ENCODE measurements at places on chromosomes 12 and 14.

DNA sequence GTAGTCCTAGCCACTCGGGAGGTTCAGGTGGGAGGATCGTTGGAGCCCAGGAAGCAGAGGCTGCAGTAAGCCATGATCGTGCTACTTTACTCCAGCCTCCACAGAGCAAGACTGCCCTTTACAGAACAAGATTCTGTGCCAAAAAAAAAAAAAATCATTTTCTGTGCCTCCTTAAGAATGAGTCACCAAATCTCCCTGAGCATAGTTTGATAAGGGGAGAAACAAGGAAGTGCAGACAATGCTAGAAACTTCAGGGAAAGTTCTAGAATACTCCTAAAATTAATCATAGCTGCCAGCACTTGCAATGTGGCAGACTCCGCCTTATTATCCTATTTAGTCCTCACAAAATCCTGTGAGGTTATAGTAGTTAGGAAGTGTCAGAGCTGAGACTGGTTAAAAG, 74.5 kb downstream of the KCNK10 start:
- no peak for DNase-seq

DNA sequence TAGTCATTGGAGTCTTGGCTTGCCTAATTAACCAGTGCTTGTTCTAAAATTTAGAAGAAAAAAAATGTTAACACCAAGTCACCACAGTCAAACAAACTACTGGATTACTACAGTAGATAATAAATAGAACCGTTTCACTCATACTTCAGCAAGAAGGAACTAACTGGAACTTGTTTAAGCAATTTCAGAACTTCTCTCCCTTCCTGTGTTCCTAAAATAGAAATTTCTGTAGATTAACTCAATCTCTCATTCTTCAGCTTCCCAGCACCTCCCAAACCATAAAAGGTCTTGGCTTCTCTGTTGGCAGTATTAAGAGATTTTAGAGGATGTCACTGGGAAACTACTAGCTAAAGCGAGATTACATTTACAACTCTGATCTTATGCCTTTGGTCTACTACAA, 18.6 kb downstream of the GNS start:
- no peak for DNase-seq

DNA sequence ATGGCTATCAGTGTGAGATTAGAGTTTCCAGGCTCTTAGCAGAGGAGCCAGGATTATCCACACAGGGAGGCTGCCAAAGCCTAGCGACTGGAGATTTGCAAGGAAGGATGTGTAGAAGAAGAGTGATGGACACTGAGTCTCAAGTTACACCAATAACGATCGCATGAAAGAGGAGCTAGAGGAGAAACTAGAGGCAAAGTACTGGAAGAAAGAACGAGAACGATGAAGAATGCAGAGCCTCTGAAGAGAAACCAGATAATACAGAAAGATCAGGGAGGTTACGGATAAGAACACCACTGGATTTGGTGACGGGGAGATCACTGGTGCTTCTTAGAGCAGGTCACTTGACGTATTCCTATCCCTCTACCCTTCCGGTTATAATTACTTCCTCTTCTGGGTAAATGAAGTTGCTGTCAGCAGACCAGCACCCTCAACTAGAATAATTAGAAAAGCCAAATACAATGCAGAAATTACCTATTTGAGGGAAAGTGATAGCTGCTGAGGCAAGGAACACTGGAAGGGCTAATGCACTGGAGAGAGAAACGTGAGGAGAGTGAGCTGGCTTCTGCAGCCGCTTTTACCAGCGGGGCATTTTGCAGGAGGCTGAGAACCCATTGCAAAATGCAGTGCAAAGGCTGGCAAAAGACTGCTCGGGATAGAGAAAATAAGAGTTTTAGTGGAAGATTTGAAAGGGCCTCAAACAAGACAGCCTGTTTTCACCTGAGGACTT, 93.1 kb upstream of the HIF1A start:
- DNase-seq, result no peak

DNA sequence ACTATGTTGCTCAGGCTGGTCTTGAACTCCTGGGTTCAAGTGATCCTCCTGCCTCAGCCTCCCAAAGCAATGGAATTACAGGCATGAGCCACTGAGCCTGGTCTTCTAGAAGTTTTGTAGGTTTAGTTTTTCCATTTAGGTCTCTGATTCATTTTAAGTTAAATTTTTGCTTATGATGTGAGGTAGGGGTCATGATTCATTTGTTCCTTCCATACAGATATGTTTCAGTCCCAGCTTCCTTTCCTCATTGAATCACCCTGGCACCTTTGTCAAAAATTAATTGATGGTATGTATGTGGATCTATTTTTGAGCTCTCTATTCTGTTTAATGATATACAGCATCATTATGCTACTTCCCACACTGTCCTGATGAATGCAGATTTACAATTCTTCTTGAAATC, 25.6 kb upstream of the CABP1 start:
- no peak for DNase-seq

DNA sequence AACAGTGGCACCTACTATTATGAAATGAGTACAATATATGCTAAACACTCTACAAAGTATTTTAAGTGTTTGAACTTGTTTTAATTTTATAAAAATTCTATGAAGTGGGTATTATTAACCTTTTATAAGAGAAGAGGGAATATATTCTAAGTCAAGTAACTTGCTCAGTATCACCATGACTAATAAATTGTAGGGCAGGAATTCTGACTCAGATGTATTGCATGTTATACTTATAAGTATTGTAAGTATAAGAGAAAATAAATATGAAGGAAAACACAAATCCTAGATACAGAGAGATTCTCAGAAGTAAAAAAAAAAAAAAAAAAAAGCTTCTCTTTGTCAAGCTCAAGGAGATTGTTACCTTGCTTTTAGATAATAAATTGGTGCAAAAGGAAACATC, 893.2 kb downstream of the SLC16A7 start:
- no peak for DNase-seq
